NCI-H524 (cell line): ENCODE measurements at places on chromosomes 7 and 10.
A peak's percentile ranks its signal among the peaks of the same experiment; 100 is the strongest.

DNA sequence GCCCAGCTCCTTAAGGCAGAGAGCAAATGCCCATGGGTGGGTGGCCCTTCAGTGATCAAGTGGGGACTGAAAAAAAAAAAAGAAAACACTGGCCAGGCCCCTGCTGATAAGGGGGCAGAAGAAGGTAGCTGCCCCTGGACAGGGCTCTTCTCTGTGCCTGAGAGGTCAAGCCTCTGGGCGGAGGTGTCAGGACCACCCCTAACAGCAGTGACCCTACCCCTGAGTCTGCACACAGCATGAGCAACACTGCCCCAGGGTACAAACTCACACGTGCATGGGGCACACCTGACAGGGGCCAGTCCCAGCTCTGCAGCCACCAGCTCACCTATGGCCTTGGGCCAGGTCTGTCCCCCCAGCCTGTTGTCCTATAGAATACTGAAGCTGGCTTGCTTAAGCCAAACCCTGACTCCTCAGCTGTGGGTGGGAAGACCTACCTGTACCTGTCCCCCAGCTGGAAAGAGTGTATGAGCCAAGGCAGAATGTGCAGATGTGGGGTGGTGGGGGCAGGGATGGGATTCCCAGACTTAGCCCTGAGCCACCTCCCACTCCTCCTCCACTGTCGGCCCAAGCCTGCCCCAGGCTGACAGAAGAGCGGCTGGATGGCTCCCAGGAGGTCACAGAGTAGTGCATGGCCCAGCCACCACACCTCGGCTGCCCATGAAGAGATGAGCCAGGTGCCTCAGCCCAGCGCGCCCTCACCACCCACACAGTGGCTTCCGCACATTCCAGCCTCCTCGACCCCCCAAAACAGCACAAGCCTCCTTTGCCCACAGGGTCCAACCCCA is 23.7 kb downstream of the KCNH2 start:
- no peak for DNase-seq

DNA sequence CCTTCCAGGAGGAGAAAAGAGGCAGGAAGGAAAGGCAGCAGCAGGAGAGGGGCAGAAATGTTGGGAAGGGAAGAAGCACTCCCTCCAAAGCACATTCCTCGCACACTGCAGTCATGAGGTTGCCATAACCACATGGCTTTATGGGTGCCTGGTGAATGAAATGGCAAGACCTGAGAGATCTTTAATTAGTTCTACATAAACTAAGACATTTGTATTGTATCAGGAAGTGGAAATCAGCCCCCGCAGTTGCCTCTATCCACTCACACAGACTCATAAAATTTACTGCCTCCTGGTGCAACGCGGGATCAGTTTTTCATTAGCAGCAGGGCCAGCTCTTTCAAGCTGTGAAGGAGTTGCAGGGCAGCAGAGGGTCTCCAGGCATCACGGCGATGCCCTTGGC is 106.4 kb downstream of the COL13A1 start:
- DNase-seq, result no peak

- no peak for DNase-seq
Observed at GRCh38 chr10:100566561-100566960, 30.8 kb downstream of the HIF1AN start.

DNA sequence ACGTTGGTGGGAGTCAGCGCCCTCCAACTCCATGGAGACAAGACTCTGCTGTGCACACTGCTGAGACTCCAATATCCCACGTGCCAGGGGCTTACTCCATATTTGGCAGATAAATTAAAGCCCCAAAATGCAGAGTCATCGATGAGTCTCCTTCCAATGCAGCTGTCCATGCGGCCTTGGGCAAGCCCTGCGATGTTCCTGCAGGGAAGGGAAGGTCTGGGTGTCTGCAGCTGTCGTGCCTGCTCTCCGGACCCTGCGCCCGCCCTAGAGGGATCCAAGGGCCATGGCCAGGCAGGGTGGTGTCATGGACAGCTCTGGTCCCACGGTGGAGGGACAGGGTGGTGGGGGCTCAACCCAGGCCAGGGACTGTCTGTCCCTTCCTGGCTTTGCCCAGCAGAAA is 185.2 kb downstream of the PTPRN2 start:
- no peak for DNase-seq

GRCh38 chr10:132048294-132048667 is 17.5 kb upstream of the JAKMIP3 start:
- no peak for DNase-seq

GRCh38 chr10:43781480-43782361 is 133.0 kb upstream of the ZNF32 start:
- no peak for DNase-seq

- DNase-seq, result no peak
Observed at GRCh38 chr10:69656742-69657269, 26.8 kb downstream of the FAM241B start.

- no peak for DNase-seq
Observed at GRCh38 chr10:98402931-98403718, 11.9 kb downstream of the PYROXD2 start.

DNA sequence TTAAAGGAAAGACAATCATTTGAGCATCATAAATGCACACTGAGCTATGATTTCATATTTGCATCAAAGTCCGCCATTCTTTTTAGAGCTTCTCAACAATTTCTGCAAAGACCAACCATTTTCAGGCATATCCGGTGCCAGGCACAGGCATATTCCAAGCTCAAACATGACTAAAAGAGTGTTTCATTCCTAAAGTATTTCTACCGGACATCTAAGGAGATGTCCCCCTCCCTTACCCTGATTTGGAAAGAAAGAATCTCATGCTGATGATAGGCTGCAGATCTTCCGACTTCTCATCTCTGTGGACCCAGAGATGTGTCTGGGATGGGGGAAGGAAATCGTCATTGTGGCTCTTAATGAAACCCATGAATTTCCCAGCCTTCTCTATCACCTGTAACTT is 600.5 kb upstream of the MGMT start:
- no peak for DNase-seq

DNA sequence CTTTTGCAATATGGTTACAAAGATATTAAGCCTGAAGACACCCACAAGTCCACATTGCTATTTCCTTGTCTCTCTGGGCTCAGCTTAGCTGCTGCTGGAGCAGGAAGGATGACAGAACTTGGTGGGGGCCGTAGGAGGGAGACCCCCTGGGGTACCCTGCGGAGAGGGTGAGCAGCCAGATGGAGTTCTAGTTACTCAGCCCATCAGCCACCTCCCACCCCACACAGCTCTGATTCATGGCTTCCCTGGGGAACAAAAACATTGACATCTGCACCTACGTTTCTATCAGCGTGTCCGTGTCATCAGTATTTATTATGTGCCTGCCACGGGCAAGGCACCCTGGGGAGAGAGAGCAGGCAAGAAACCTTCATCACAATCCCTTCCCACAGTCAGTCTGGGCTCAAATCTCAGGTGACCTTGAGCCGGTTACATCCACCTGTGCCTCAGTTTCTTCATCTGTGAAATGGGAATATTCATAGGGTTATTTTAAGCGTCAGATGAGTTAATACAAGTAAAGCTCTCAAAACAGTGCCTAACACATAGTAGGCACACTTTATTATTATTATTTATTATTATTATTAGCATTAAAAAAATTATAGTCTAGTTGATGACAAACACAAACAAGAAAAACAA is 131.5 kb downstream of the C10orf105 start:
- no peak for DNase-seq

DNA sequence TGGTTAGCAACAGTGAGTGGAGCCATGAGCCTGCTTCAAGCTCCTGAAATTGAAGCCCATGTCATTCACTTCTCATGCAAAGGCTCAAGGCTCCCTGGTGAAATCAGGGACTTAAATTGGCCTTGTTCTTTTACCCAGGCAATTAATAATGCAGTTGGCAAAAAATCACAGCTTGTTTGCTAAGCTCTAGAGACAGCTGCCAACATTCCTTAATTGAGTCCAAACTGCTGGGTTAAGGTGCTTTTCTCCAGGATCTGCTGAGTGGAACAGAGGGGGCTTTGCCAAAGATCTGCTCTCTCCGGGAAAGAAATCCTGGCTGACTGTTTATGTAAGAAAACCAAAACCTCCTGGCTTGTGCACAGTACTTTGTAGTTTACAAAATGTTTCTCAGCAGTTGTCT is 257.6 kb upstream of the GHITM start:
- peak; percentile 71 for DNase-seq

- peak; percentile 17 for DNase-seq
Observed at GRCh38 chr7:114922026-114922651, at the start of gene MDFIC. Gene MDFIC (plus strand): TSS chr7:114922094. CDS start chr7:114923034, 940 bp downstream.

DNA sequence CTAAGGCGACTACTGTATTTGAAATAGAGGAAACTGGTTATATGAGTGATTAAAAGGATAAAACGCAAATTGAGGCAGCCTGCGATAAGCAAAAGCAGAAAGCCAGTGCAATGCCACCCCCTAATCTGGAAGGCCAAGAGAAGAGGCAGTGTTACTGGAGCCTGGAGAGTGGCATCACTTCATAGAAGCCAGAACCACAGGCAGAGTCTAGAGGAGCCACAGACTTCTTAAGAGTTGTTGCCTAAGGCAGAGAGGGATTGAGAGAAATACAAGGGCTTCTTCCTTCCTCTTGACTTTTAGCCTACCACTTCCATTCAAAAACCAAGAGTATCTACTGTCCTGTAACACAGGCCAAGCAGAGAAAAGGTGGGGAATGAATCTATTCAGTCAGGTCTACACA is 94.9 kb upstream of the SKAP2 start:
- no peak for DNase-seq

DNA sequence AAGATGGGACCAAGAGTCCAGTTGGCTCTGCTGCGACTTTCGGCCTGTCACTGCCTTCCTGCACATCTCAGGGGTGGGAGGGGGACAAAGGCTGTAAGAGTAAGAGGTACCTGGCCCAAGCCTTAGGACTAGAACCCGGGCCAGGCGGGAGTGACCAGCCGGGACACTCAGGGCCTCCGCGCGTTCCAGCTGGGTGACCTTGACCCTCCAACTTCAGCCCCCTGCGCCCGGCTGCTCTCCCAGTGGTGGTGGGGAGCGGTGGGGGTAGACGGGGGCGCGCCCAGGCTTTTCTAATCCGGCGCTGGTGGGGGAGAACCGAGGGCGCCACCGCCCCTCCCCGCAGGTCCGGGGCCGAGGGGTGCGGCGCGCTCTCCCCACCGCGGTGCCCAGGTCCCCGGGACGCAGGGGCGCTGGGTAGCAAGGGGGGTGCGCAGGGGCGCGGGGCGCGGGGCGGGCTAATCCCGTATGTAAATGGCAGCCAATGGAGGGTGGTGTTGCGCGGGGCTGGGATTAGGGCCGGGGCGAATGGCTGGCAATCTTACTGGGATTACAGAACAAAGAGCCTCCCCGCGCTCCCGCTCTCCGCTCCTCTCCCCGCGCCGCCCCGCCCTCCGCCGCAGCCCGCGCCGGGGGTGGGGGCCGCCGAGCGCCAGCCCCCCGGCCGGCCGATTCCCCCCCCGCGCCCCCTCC is at the start of gene GTF2IRD1:
Gene GTF2IRD1, plus strand, starts transcription at position 585 of the 690 bp plus-strand sequence. CDS start 54,175 bp downstream, outside the sequence.
- peak; percentile 59 for DNase-seq

GRCh38 chr7:134813663-134814396 is 34.4 kb downstream of the CALD1 start:
- DNase-seq, result no peak

GRCh38 chr10:133379152-133379800 is at the start of gene PAOX:
Gene PAOX (plus strand): TSS chr10:133379262. CDS start chr10:133379317, 55 bp downstream.
- no peak for DNase-seq

DNA sequence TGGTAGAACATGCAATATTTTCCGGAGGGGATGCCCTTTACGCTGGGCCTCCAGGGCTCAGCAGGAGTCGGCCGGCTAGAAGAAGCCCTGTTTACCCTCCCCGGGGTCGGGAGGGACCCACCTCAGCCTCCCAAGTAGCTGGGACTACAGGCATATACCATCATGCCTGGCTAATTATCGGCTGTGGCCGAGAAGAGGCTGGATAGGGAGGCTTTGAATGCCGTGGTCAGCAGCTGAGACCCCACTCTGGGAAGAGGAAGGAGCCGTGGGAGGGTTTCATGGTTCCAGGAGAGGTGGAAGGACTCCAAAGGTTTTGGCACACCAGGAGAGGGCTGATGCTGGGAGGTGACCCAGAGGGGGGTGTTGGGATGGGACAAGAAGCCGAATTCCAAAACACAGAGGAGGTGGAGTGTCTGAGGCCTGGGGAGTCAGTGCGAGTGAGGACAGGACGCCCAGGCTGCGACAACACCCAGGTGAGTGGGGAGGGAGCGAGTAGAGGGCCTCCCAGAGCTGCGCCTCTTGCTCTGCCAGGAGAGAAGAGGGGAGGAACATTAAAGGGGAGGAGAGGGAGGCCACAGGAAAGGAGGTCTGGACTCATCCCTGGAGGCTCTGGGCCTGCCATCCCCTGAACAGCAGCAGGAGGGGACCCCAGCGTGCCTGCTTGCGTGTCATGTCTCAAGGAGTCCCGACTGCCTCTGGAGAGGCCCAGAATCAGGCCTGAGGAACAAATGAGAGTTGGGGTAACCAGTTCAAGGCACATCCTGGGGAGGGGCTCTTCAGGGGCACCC is 19.6 kb downstream of the GRID2IP start:
- no peak for DNase-seq

DNA sequence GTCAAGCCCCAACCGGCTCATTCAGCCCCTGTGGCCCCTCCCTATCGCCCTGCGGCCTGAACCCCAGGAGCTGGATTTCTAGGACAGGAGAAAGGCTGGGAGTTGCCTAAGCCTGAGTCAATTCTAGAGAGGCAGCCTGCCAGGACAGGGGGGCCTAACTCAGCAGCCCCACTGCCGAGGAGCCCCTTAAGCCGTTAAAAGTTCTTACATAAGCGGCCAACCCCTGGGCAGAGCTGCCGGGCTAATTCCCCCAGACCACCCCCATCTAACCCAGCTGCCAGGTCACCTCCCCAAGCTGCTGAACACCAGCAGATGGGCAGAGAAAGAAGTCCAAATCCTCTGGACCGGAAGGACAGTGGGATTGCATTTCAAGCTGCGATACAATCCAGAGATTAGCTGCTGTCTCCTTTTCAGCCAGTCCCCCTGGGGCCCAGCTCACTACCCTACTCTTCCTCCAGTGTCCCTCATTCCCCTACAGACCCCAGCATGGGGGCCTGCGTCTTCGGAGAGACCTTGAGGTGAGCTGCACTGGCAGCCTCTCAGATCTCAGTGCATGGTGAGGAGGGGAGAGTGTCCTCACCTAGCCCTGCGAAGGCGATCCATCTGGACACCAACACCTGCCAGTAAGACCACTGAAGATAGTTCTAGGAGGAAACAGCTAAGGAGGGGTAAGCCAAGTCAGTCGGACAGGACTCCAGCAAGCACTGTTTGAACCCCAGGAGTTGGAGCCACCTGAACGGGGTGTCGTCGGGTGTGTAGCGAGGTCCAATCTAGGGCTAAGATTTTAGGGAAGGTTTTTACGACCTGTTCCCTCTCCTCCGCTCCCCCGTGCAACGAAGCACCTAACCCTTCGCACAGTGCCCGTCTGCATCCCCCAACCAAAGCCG is 830 bp downstream of the IMPDH1 start:
- peak; percentile 87 for DNase-seq

DNA sequence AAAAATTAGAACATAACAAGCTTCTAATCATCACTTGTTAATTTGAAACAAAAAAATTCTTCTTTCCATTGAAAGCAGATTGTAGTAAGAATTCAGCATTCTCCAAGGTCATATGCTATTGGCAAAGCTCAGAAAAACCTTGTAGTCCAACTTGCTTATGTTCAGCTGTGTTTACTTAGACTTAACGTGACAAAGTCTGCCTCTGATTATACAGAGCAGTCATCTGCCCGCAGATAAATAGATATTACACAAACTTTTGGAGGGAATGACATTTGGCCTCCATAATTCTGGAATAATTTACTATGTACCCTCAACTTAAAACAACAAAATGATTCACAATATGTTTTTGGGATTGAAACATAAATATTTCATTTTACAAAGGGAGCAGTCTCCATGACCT is 45.8 kb downstream of the MKX start:
- no peak for DNase-seq
